ENCODE measurements at places on chromosomes 1 and 21. TPM values are rescaled to one million over a fixed set of nuclear protein-coding genes. Genes with fewer than 3 reads are reported as not detected.
A peak's percentile ranks its signal among the peaks of the same experiment; 100 is the strongest.

The INSRR gene
- total RNA-seq, result 0.29 TPM

The PRKAA2 gene
- 0.88 TPM for total RNA-seq

The STYXL2 gene
- total RNA-seq, result not detected

The C1orf94 gene
- not detected for total RNA-seq

The CACHD1 gene
- 5.1 TPM for total RNA-seq

The RGS8 gene
- not detected for total RNA-seq

The HSPG2 gene
- total RNA-seq, result 265 TPM

The C1orf141 gene
- not detected for total RNA-seq

The SPRTN gene
- 17.0 TPM for total RNA-seq

The TCP10L gene
- total RNA-seq, result 0.72 TPM

GRCh38 chr21:43663033-43663432 is 3.7 kb downstream of the RRP1B start:
- peaks cover 6% of the 10 kb centered on the region for H3K36me3 ChIP-seq
- H3K4me3 ChIP-seq, result no peak overlapping the region
- H3K27ac ChIP-seq, result no peak overlapping the region
- H3K27me3 ChIP-seq, result no peaks in the 10 kb centered on the region

DNA sequence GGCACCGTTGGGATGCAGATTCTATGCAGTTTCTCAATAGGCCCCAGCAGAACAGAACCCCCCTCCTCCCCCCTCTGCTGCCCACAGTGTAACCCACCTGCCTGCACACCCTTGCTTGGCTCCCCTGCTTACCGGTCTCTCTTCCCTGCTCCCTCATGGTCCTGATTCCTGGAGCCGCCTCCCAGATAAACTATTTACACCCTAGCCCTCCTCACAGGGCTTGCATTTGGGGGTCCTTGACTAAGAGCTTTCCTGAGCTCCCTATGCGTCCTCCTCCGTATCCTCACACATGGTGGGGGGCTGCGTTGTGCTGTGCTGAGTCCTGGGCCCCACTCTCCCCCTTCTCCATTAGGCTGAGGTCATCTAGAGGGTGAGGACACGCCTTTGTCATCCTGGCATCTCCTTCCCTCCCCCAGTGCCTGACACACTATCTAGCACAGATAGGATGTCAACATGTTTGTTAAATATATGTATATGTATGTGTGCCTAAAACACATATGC is 121.9 kb downstream of the GRIK3 start:
- H3K27ac ChIP-seq, result no peak overlapping the region
- H3K4me1 ChIP-seq, result no peaks in the 10 kb centered on the region
- no peak overlapping the region for H3K4me3 ChIP-seq

GRCh38 chr21:36852293-36852692 is 114.2 kb downstream of the HLCS start:
- no peaks in the 10 kb centered on the region for H3K36me3 ChIP-seq
- no peak overlapping the region for H3K27ac ChIP-seq
- H3K4me1 ChIP-seq, result peaks cover 10% of the 10 kb centered on the region
- DNase-seq, result no peak
- no peaks in the 10 kb centered on the region for H3K27me3 ChIP-seq

DNA sequence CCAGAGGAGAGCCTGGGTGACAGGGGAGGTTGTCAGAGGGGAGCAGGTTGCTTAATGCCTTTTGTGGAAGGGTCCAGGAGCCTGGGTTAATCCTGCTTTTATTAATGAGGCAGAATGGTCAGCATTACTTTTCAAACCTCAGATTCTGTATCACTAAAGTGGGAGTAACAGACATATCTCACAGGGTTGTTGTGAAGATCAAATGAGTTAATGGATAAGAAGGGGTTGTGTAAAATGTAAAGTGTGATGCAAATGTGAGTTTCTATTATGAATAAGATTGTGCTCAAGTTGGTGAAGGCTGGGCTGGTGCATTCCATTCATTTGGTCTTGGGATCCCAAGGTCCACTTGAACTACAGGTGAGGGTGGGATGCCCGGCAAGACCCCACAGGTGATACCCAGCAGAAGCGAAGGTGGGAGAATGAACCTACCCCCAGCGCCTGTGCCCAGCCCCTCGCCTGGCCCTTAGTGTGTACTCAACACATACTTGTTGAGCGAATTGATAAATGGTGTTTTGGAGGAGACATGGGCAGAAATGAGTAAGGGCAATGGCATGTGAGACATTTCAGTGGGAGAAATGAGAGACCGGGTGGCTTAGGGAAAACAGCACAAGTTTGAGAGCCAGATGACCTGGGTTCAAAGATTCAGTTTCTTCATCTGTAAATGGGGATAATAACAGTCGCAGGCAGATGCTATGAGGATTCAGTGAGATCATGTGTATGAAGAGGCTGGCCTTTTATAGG is 6.2 kb downstream of the SLC26A9 start:
- H3K27ac ChIP-seq, result no peak overlapping the region
- DNase-seq, result no peak
- H3K4me3 ChIP-seq, result no peak overlapping the region
- H3K4me1 ChIP-seq, result peaks cover 32% of the 10 kb centered on the region

DNA sequence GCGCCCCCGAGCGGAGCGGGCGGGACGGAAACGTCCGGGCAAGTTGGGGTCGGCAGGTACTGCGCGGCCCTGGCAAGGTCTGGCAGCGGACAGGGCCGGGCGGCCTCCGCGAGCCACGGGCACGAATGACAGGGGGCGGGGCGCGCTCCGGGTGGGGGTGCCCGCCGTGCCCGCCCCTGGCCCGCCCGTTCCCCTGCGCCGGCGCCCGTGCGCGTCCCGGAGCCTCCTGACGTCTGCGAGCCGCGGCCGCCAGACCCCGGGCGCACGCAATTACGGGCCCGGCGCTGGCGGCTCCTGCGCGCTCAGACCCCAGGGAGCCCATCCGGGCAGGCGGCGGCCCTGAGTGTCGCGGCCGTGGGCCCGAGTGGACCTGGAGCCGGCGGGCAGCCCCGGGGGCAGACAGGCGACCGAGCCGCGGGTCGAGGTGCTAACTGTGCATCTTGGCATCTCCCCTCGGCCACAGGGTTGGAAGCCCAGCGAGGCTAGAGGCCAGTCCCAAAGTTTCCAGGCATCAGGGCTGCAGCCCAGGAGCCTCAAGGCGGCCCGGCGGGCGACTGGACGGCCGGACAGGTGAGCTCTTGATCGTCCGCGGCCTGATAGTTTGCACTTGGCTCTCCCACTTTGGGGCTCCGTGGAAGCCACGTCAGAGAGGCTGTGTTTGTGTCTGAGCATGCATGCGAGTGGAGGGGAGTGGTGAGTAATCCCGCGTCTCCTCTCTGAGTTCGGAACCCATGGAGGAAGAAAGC is 918 bp downstream of the MIB2 start:
- H3K27ac ChIP-seq, result peak overlapping the region; percentile 96
- H3K27me3 ChIP-seq, result no peaks in the 10 kb centered on the region
- peaks cover 23% of the 10 kb centered on the region for H3K4me1 ChIP-seq
- peak overlapping the region; percentile 97 for H3K4me3 ChIP-seq
- H3K36me3 ChIP-seq, result peaks cover 4% of the 10 kb centered on the region

- H3K27me3 ChIP-seq, result no peaks in the 10 kb centered on the region
- H3K4me3 ChIP-seq, result no peak overlapping the region
- H3K27ac ChIP-seq, result no peak overlapping the region
- H3K36me3 ChIP-seq, result no peaks in the 10 kb centered on the region
- DNase-seq, result no peak
- peaks cover 13% of the 10 kb centered on the region for H3K4me1 ChIP-seq
These were observed 42.9 kb upstream of the CITED4 start for GRCh38 chr1:40905061-40905460.

GRCh38 chr1:178942285-178943198 is 71.7 kb upstream of the ANGPTL1 start:
- H3K36me3 ChIP-seq, result no peaks in the 10 kb centered on the region
- no peak overlapping the region for H3K4me3 ChIP-seq
- peaks cover 16% of the 10 kb centered on the region for H3K4me1 ChIP-seq
- DNase-seq, result no peak

DNA sequence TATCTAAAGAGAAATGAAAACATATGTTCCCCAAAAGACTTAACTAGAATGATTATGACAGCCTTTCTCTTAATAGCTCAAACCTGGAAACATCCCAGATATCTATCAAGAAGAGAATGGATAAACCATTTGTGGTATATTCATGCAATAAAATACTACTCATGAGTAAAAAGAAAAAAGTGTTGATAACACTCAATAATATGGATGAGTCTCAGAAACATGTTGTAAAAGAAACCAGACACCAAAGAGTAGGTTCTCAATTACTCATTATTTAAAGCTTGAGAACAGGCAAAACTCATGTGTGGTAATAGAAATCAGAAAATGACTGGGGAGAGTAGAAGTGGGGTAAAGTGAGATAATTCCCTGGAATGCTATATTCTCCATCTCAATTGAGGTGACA is 154.1 kb downstream of the PHTF1 start:
- H3K4me1 ChIP-seq, result no peaks in the 10 kb centered on the region
- DNase-seq, result no peak

DNA sequence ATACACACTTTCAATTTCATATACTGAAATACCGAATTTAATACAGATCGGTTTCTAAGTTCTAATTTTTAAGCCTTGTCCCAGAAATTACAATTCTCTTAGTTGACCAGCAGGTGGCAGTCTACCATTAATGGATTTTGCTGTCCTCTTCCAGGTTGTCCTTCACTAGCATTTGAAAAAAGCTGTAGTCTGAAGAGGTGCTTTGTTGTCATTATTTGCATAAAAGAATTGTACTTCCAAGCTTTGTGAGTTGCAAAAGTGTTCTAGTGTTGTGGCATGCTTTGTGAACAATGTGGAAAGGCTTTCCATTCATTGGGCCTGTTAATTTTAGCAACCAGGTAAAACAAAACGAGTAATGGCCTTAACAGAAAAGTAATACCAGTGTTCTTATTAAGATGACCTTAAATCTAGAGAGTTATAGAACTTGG is 193.6 kb downstream of the RPS6KC1 start:
- no peak overlapping the region for H3K27ac ChIP-seq
- H3K27me3 ChIP-seq, result no peaks in the 10 kb centered on the region
- DNase-seq, result no peak
- H3K4me1 ChIP-seq, result no peaks in the 10 kb centered on the region
- H3K4me3 ChIP-seq, result no peak overlapping the region

- H3K27ac ChIP-seq, result no peak overlapping the region
- no peaks in the 10 kb centered on the region for H3K27me3 ChIP-seq
- H3K4me3 ChIP-seq, result no peak overlapping the region
- H3K4me1 ChIP-seq, result peaks cover 11% of the 10 kb centered on the region
- H3K36me3 ChIP-seq, result no peaks in the 10 kb centered on the region
These were observed 310.3 kb downstream of the NFIA start for GRCh38 chr1:61392409-61393242.

- H3K4me3 ChIP-seq, result peak overlapping the region; percentile 60
- peak overlapping the region; percentile 20 for H3K27ac ChIP-seq
- no peaks in the 10 kb centered on the region for H3K36me3 ChIP-seq
- H3K4me1 ChIP-seq, result peaks cover 10% of the 10 kb centered on the region
These were observed 7.1 kb upstream of the GPR61 start for GRCh38 chr1:109532365-109533136.

- H3K36me3 ChIP-seq, result no peaks in the 10 kb centered on the region
- H3K27me3 ChIP-seq, result no peaks in the 10 kb centered on the region
- H3K4me3 ChIP-seq, result no peak overlapping the region
- H3K4me1 ChIP-seq, result no peaks in the 10 kb centered on the region
- DNase-seq, result no peak
These were observed 3902.5 kb downstream of the SRGAP2C start for GRCh38 chr1:125087247-125087646.

GRCh38 chr1:16178596-16179497 is 23.0 kb upstream of the EPHA2 start:
- H3K27ac ChIP-seq, result no peak overlapping the region
- H3K27me3 ChIP-seq, result no peaks in the 10 kb centered on the region

GRCh38 chr1:100769906-100770646 is 50.5 kb downstream of the VCAM1 start:
- DNase-seq, result no peak
- H3K4me1 ChIP-seq, result peaks cover 14% of the 10 kb centered on the region
- peak overlapping the region; percentile 14 for H3K27ac ChIP-seq
- no peaks in the 10 kb centered on the region for H3K27me3 ChIP-seq
- H3K36me3 ChIP-seq, result no peaks in the 10 kb centered on the region
- no peak overlapping the region for H3K4me3 ChIP-seq

- H3K4me1 ChIP-seq, result peaks cover 62% of the 10 kb centered on the region
- H3K4me3 ChIP-seq, result peak within 1 kb of the TSS; percentile 83
- peak within 1 kb of the TSS; percentile 79 for H3K27ac ChIP-seq
These were observed at the start of gene CAPN2 for GRCh38 chr1:223712194-223712849. TSS of gene CAPN2 (plus strand) at chr1:223712539. CDS start at chr1:223712641, 102 bp downstream.

- H3K27ac ChIP-seq, result no peak overlapping the region
- H3K27me3 ChIP-seq, result no peaks in the 10 kb centered on the region
- no peaks in the 10 kb centered on the region for H3K4me1 ChIP-seq
- H3K36me3 ChIP-seq, result no peaks in the 10 kb centered on the region
These were observed 14.3 kb upstream of the SLC5A9 start for GRCh38 chr1:48208251-48208650.

DNA sequence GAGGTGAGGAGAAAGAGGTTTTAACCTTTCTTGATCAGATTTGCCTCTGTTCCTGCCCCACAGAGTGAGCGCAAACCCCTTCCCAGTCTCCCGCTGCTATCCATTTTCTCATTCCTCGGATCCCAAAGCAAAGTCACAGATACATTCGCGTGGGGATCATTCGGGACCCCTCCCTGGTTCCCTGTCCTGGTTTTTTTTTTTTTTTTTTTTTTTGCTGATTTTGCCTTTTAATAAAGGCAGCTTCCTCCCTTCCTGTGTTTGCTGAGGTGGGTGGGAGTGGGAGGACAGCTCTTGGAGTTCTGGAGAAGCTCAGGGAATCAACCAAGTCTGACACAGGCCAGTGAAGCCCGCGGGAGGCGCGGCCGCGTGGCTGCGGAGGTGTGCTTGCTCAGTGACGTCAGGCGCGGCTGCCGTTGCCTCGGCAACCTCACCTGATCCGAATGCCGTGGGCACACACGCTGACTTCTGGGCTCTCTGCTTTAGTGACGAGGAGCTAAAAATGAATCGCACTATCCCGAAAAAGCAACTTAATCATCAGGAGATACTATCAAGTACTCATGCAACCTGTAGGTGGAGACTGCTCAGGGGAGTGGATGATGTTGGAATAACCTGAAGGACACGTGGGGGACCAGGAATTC is 106.4 kb downstream of the TBX19 start:
- no peak overlapping the region for H3K27ac ChIP-seq
- no peak overlapping the region for H3K4me3 ChIP-seq
- peaks cover 5% of the 10 kb centered on the region for H3K27me3 ChIP-seq

Data from osteoblast (primary cell).